ENCODE measurements at places on chromosomes 6 and 20. TPM values are rescaled to one million over a fixed set of nuclear protein-coding genes. Genes with fewer than 3 reads are reported as not detected.

The MYMX gene
- 1.1 TPM for total RNA-seq

DNA sequence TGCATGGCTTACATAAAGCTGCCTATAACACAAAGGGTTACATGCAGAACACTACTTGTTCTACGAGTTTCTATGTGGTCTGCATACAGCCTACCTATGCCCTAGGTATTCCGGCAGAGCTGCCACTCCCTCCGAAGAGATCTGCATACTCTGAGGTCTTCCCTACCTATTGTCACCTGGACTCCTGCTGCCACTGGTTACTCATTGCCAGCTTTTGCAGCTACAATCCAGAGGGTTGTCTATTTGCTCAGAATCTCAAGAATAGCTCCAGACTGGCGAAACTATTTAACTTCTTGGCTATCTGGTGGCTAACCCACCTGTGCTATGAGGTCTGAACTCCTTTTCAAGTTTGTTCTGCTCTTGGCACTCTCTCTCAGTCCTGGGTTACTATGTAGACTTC is 323.3 kb downstream of the BMP2 start:
- DNase-seq, result no peak

- DNase-seq, result no peak
Observed at GRCh38 chr6:109292983-109293586, 89.2 kb downstream of the CD164 start.

DNA sequence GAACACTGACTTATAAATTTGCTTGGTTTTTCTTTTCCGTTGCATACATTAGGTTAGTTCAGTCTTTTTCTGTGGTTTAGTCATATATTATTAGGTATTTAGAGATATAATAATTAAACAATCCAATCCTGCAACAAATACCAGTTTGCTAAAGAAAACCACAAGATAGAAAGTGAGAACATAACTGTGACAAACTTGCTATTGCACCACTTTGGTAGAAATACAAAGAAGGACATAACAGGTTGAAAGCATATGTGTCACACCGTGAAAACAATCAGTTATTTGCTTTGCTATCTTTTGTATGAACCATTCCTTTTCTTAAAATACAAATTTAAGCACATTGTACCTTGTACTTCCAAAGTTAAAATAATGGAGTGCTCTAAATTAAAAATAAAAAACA is 42.0 kb upstream of the KCNQ5 start:
- no peak for DNase-seq

DNA sequence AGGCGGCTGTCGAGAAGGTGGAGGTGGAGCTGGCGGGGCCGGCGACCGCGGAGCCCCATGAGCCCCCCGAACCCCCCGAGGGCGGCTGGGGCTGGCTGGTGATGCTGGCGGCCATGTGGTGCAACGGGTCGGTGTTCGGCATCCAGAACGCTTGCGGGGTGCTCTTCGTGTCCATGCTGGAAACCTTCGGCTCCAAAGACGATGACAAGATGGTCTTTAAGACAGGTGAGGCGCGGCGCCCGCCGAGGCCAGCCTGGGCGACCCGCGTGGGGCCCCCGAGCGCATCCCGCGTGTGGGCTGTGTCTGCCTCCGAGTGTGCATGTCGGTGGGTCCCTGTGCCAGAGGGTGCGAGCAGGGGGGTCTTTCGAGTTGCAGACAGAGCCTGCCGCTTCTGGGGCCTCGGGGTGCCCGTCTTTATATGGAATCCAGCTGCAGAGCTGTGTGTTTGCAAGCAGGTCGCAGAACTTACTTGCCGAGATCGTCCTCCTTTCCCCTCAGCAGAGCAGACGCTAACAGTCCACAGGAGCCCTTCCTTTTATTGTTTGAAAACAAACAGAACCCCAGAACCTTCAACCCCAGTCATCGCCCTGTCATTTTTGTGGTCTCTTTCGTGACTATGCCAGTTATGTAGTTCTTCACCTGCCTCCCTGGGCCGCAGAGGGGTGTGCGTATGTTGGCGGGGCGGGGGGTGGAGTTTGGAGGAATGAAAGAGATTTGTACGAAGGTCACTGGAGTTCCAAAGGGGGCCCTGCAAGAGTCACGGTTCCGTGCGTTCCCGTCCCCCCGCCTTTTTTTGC is 766 bp downstream of the SLC16A10 start:
- peak; percentile 68 for DNase-seq

DNA sequence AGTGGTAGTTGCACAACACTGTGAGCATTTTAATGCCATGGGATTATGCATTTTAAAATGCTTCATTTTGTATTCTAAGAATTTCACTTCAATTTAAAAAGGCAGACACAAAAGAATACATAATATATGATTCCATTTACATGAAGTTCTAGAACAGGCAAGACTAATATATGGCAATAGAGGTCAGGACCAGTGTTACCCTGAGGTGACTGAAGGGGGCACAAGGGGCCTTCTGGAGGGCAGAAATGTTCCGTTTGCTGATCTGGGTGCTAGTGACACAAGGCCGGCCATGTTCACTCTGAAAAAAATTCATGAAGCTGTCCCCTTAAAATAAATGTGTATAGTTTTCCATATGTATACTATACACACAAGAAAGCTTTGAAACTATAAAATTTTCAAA is 28.5 kb downstream of the TASP1 start:
- no peak for DNase-seq

The MLIP gene
- total RNA-seq, result 0.66 TPM

- DNase-seq, result no peak
Observed at GRCh38 chr20:37193821-37194220, 14.5 kb upstream of the MROH8 start.

The THBS2 gene
- total RNA-seq, result 23.5 TPM

GRCh38 chr6:54390362-54390761 is 82.1 kb downstream of the TINAG start:
- DNase-seq, result no peak

DNA sequence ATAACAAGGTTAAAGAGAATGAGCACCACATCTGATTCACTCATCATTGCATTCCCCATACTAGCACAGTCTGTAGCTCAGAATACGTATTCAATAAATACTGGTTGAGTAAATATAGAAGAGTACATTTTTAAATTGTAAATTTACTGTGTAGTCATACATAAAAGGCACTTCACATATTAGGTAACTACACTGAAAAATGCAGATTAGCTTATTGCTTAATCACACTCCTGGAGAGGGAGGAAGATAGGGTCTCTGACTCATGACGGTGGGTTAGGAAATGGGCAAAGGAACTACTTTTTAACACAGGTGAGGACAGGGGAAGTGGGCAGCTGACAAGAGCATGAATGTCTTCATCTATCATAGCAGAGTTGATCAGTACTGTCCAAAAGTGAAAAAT is 133.2 kb downstream of the TBC1D32 start:
- no peak for DNase-seq

- DNase-seq, result no peak
Observed at GRCh38 chr6:53240761-53241160, 92.1 kb upstream of the GCM1 start.

DNA sequence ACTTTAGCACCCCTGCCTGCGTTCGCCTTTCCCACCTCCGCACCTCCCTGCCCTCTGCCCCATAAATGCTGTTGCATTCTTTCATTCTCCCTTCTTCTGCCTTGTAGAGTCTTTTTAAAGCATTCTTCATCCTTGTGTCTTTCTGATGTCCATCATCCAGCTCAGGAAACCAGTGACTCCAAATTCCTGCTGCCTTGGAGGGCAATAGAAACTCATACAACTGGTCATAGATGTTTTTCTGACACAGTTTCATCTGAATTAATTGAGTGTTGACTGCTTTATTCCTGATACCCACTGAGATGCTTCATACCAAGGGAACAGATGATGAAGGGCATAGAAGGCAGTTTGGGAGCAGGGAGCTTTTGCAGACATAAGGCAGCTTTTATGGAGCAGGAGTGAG is 19.6 kb downstream of the PLEKHG1 start:
- DNase-seq, result no peak

The BCAS1 gene
- total RNA-seq, result 0.20 TPM

DNA sequence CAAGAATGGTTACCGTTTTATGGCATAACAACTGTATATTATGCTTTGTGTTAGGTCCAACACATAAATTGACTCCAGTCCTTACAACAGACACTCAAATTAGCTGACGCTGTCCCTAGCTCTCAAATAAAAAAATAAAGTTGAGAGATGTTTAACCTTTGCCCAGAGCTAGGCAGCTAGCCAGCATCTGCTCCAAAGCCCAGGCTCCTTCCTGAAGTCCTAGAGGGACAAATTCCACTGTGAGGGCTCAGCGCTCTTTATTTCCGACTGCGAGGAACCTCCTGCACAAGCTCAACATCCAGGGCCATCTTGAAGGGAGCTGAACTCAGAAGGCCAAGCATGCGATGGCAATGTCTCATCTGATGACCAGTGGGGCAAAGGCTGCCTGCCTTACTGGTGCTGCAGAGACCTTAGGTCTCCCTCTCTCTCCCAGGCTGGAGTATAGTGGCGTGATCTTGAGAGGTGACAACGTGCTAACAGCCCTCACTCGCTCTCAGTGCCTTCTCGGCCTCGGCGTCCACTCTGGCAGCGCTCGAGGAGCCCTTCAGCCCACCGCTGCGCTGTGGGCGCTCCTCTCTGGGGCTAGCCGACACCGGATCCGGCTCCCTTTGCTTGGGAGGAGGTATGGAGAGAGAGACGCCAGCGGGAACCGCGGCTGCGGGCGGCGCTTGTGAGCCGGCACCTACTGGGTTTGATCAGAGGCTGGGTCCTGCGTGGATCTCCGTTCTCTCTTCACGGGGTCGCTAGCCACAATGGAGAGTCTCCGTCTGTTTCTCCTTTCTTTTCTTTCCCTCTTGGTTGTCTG is 24.7 kb upstream of the GFOD1 start:
- DNase-seq, result no peak

GRCh38 chr6:91240878-91241603 is 654.2 kb upstream of the MAP3K7 start:
- DNase-seq, result no peak

The AGER gene
- total RNA-seq, result 2.6 TPM

DNA sequence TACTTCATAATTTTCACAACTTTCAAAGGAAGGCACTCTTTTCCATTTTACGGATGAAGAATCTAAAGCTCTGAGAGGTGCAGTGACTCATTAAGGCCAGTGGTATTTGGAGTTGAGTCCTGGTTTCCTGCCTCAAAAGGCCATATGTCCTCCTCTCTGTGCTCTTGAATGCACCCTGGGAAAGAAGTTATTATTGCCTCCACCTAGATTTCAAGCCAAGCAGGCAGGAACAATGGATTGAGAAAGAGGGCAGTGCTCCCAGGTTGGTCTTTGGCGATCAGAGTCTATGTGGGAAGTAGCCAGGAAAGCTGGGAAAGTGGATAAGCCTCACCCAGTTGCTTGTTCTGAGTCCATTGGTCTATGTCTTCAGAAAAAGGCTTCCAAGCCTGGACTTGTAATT is 165.0 kb downstream of the MAFB start:
- no peak for DNase-seq

- DNase-seq, result no peak
Observed at GRCh38 chr20:428658-429200, 20.6 kb downstream of the RBCK1 start.

DNA sequence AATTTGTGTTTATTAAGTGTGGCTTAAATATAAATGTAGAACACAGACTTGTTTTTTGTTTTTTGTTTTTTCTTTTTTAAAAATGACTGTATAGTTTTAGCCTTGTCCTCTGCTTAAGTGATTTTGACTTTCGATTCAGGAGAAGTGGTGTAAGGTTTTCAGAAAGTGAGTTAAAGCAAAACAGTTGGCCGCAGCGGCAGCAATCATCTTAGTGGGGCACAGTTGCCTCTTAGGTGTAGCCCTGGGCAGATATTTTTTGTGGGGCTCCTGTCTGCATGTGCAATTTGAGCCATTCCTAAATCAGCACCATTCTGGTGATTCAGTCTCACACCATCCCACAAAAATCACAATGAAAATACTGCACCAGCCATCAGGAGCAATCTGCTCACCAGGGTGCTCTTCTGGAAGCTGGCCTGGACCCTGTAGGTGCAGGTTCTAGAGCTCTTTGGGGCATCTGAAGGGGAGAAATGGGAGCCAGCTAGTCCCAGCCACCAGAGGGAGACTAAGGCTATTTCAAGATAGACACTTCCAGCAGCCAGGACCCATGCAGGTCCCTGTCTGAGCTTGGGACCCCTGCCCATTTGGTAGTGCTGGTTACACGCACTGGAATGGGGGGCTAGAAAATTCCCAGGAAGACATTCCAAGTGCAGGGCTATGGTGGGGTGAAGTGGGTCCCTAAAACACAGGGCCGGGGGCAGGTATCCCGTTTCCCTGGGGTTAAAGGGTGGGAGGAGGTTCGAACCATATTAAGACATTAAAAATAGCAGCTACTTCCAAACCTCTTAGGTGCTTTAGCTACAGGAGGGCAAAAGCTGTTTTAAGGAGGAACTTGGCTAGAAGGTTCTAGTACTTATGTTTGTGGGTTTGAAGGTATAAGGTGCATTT is 156.6 kb downstream of the NFATC2 start:
- no peak for DNase-seq

- DNase-seq, result no peak
Observed at GRCh38 chr6:149053848-149054558, 263.5 kb upstream of the TAB2 start.

DNA sequence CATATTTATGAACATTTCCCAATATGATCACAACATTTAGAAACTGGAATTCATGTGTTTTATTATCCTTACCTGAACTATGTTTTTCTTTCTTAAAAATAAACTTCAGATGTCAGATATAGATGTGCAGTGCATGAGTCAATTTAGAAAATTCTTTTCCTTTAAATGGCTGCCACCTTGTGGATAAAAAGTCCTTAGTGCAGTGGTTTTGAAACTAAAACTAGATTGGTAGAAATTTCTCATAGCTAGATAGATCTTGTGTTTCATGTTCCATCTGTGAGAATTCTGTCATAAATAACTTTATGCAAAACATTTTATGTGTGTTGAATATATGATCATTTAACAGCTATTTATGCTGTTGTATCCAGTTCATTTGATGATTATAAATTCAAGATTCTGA is 134.9 kb downstream of the KLHL32 start:
- DNase-seq, result no peak

DNA sequence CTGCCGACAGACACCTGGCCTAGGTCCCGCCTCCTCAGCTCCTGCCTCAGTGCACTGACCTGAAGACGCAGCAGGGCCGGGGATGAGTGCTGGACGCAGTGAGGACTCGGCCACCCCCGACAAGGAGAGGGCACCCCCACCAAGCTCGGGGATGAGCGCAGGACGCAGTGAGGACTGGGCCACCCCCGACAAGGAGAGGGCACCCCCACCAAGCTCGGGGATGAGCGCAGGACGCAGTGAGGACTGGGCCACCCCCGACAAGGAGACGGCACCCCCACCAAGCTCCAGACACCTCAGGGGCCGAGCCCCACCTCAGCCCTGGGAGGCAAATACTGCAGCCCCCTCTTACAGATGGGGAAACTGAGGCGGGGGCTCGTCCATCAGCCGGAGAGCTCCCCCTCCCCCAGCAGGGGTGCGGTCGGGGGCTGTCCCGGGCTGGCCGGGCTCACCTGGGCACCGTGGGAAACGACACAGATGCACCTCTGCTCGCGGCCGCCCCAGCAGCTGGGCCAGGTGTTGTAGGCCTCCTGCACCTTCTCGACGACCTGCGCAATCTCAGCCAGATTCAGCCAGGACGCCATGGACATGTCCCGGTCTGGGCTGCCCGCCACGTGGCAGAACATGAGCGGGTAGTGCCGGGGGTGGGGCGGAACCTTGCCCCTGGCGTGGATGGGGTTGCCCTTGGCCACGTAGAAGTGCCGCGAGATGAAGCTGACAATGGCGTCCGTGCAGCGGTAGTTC is 7.5 kb downstream of the HELZ2 start:
- peak; percentile 74 for DNase-seq

GRCh38 chr6:109059571-109060021 is 35.0 kb downstream of the SESN1 start:
- no peak for DNase-seq

Measured in pancreas (tissue), 10 donors.